Activated CD4-positive, alpha-beta T cell treated with anti-CD3 and anti-CD28 coated beads, Interleukin-10, Interleukin-2, amounts not matched to agents 100 ng/mL and 50 ng/mL, durations not matched to agents 16 hours and 8 hours (primary cell): ENCODE measurements at places on chromosomes 4 and X.

GRCh38 chrX:27915617-27916016 lies 65.6 kb downstream of the DCAF8L1 start:
- no peak for DNase-seq

DNA sequence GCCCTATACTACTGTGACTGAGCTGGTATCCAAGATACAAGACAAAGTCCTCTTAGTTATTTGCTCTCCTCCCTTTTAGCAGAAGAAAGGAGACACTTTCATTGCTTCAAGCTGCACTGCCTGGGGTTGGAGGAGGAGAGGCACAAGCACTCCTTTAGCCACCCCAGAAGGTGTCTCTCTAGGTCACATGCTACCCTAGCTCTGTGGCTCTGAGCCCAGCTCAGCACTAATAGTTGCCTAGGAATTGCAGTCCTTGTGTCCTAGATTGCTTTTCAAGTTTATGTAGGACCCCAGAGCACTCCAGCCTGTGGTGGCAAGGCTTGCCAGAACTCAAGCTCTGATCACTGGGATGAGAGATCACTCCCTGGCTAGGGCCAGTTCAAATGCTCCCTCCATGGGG lies 24.4 kb upstream of the LHFPL1 start:
- DNase-seq, result no peak

GRCh38 chr4:88802585-88803286 lies 105.1 kb upstream of the NAP1L5 start:
- DNase-seq, result no peak

- no peak for DNase-seq
Measured at GRCh38 chr4:189073739-189074138, 866.9 kb upstream of the FRG1 start.

GRCh38 chr4:184503869-184504300 lies 29.5 kb upstream of the IRF2 start:
- peak; percentile 72 for DNase-seq

DNA sequence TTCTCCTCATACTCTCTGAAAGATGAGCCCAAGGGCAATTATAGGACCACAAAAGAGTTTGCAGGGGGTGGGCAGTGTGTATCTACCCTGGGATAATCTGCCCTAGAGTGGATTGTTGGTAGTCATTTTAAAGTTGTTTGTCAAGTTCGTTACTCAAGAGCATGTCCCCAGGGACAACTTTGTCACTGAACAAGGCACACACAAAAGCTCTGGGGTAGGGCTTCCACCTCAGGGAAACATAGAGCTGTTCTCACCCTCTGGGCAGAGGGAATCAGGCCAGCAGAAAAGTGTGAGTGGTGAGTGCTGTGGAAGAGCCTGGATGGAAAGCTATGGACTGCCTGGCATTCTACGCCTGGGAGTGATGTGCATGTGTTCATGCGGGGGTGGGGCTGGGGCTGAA lies 23.3 kb upstream of the LEF1 start:
- DNase-seq, result no peak

DNA sequence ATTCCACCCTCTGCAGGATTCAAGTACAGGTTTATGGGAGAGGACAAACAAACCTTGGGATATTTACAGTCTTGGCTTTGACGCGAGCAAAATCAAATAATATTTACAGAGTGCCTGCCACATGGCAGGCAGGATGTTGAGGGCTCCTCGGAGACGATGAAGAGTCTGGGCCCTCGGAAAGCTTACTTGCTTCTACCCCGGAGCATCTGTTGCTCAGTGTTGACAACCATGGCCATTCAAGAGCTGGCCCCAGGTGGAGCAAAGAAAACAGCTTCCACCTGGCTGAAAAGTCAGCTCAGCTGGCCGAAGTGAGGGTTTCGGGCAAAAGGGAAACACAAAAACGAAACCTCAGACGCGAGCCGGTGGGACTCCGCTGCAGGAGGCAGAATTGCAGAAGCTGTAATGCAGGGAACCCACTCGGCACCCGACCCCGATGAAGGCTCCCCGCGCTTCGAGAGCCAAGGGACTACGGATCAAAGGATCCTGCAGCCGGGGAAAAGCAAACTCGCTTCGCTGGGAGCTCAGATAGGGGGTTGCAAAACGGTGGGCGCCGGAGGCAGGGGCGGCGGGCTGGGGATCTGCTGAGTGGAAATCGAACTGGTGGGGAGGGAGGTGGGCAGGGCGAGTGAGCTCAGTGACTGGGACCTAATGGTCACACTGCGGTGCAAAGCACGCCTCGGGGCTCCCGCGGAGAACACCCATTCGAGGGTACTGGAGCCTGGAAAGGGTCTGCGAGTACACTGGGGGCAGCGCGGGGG lies 805 bp downstream of the ATP8A1 start:
- peak; percentile 47 for DNase-seq

DNA sequence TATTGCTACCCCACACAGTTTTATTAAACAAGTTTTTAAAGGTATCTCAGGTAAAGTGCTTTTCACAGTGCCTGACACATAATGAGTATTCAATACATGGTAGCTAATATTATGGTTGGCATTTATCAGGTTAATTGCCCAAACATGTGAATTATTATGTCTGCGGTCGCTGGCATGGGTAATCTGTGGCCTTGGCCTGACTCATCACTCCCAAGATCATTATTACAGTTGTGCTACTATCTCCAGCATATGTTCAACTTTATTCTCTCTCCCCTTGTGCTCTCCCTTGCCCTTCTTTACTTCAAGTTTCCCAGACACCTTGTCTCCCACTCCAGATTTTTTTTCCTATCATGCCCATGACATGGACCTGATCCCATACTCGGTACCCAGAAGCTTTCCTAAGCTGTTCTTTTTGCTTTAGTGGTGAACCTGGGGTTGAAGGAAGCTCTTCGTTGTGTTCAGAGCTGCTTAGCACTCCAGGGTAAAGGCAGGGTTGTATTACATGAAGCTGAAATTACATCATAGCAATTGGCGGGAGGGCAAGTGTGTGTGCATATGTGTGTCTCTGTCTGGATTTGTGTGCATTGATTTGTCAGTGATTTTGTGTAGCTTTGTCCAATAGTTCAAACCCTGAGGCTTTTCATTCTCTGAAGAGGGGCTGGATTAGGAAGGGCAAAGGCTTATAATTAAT lies 176.5 kb upstream of the NRK start:
- no peak for DNase-seq

DNA sequence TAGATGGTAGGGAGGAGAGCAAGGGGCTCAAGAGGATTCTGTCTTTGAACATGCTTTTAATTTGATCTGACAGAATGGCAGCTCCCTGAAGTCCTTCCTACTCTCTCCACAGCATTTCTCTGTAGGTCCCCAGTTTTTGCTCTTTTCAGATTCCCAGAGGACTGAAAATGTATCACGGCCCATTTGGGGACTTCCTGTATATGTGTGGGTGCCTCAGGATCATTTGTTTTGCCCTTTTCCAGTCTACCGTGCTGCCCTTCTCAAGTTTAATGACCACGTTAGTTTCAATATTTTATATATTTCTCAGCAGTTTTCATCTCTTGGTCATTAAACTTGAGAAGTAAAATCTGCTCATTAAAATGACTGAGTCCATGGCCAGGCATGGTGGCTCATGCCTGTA lies 2.3 kb downstream of the TBC1D1 start:
- no peak for DNase-seq

DNA sequence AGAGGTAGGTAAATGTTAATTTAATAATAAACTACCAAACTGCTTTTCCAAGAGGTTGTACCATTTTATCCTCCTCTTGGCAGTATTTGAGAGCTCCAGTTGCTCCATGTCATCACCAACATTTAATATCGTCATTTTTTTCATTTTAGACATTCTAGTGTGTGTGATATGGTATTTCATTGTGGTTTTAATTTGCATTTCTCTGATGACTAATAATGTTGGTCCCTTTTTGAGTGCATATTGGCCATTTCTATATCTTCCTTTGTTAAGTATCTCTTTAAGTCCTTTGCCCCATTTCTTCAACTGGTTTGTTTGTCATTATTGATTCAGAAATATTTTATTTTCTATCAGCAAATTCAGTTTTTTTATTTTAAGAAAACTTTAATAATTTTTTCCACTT lies 88.8 kb downstream of the MAPK10 start:
- DNase-seq, result no peak

DNA sequence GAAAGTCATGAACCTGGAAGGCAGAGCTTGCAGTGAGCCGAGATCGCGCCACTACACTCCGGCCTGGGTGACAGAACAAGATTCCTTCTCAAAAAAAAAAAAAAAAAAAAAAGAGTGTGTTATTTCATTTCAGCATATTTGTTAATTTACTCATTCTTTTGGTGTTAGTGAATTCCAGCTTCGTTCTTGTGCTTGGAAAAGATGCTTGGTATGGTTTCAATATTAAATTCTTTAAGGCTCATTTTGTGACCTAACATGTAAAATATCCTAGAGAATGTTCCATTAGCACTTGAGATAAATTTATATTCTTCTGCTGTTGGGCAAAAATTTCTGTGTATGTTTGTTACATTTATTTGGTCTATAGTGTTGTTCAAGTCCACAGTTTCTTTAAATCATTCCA lies 66.8 kb downstream of the SPIN3 start:
- no peak for DNase-seq

- peak; percentile 38 for DNase-seq
Measured at GRCh38 chr4:128288689-128289106, 1.1 kb upstream of the PGRMC2 start.

- DNase-seq, result no peak
Measured at GRCh38 chrX:64150775-64151174, 54.7 kb downstream of the AMER1 start.

DNA sequence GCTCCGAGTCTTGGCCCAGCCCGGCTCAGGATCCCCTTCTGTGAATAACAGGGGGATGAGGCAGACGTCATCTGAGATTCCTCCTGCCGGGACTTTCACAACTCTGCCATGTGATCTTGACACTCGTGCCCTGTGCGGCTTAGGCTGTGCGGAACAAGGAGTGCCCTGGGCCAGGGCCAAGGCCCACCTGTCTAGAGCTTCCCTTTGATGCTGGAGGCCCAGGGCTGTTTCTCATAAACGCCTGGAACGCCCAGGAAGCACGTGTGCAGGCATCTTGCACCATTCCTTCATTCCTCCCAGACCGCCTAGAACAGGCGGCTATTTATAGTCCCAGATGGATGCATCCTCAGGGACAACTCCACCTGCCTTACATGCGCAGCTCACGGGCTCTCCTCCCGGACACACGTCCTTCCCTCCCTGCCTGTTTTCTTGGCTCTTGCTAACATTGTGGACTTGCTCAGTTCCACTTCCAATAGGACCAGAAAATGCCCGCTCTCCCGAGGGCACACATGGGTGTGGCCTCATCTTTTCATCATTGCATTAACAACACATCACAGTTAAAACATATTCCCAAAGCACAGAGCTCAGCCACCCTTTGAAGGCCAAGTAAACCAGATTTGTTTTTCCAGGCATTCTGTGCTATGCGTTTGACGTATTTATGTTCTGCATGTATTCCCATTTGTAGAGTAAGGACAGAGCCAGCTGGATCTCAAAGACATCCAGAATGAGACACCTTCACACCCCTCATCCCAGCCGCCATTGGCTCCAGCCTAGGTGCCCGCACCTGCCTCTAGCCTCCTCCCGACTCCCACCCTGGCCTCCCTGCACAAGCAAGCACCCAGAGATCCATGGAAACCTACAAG lies 57.2 kb downstream of the ABLIM2 start:
- no peak for DNase-seq

DNA sequence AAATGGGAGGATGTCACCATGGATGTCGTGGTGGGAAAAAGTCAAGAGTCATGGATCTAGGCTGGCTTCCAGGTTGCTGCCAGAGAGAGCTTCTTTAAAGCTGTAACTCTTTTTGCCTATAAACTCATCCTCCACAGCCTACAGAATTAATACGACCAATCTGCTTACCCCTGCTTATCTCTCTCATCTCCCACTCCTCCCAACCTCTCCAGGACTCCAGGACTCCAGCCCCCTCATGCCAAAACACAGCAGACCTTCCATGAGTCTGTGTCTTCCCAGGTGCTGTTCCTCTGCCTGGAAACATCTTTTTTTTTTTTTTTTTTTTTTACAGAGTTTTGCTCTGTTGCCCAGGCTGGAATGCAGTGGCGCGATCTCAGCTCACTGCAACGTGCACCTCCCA lies 15.3 kb upstream of the SLC10A4 start:
- no peak for DNase-seq

DNA sequence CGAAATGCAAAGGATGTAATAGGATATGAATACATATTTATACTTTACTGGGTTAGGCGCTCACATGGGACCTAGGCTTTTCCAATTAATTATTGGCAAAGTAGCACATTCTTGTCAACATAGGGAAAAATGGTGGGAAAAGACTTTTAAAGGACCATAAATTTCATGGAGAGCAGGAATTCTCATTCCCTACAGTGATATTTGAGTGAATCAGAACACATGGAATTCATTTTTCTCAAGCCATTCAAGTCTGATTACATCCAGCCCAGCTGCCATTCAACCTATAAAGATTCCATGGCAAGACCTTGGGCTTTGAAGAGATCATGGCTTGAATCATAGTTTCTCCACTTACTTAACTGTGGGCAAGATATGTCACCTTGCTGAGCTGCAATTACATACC lies 150.4 kb downstream of the SOWAHB start:
- DNase-seq, result no peak

GRCh38 chr4:99724067-99724466 lies 66.4 kb upstream of the C4orf54 start:
- no peak for DNase-seq

DNA sequence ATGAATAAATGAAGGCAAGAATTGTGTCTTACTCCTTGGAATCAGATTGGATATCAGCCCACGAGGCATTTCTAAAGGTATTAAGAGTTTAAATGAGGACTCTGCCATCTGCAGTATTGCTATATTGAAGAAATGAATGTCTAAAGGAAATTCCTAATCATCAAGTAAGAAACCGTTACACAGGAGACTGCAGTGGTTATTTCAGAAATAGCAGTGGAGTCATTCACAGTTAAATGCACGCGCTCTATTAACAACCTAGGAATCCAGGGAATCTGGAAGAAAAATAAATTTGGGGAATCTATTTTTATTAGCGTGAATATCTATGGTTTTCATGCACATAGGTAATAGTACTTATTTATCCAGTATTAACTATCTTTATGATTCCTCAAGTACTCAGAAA lies 334.2 kb downstream of the TENM3 start:
- no peak for DNase-seq

GRCh38 chr4:106609917-106610316 lies 241.3 kb upstream of the GIMD1 start:
- no peak for DNase-seq

GRCh38 chr4:44522761-44523445 lies 74.3 kb upstream of the KCTD8 start:
- no peak for DNase-seq

DNA sequence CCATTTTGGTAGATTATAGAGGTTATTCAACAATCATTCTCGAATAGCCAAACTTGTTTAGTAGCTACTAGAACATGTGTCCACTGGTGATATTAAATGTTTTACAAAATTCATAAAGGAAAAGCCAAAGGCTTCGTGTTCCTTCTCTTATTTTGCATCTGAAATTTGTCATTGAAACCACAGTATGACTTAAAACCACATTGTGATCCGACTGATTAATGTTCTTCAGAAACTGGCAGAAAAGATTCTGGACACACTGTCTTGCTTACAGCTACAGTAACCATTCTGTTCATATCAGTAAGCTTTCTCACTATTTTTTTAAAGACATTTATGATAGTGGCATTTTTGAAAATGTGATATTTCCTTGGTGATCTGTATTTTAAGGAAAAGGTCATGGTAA lies 2.6 kb upstream of the SMARCA1 start:
- no peak for DNase-seq

GRCh38 chr4:32094987-32095386 lies 1374.8 kb downstream of the PCDH7 start:
- DNase-seq, result no peak

- DNase-seq, result no peak
Measured at GRCh38 chr4:172481802-172482508, 668.8 kb downstream of the GALNTL6 start.
